Neuronal stem cell (in vitro differentiated cells): ENCODE measurements at places on chromosomes 5 and 9.

- no peak for DNase-seq
These were observed 277 bp downstream of the EIF4E1B start for GRCh38 chr5:176630681-176631222.

DNA sequence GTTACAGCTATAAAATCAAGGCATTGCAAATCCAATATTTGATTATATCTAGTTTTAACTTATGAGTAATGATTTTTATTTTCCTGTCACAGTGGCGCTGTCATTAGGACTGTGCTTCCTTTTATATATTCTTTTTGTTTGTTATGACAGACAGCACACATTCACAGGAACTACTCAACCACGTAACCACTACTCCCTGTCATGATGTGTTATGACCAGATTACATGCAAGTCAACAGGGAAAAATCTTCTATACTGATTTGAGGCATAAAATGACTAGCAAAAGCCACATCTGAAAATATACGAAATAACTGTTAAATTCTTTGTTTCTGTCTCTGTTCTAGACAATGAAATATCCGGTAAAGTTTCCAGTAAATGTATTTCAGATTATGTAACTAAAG lies 25.4 kb downstream of the SREK1 start:
- DNase-seq = no peak

- DNase-seq = no peak
These were observed 21.1 kb upstream of the ARAP3 start for GRCh38 chr5:141703133-141703561.

DNA sequence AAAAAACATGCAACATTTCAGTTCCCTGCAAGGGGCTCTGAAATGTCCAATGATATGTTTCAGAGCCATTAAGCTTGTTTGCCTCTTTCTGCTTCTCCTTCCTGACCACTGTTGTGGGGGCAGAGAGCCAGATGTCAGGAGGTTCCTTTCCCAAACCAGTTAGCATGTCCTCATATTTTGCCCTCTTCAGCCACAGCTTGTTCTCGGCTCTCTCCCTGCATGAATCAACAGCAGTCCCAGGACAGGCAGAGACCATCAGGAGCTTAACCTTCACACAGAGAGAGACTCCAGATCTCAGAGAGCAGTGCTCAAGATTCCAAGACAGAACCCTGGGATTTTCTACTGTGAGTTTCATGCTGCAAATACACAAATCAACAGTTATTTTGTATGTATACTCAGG lies 218.5 kb downstream of the COMMD10 start:
- DNase-seq = no peak

DNA sequence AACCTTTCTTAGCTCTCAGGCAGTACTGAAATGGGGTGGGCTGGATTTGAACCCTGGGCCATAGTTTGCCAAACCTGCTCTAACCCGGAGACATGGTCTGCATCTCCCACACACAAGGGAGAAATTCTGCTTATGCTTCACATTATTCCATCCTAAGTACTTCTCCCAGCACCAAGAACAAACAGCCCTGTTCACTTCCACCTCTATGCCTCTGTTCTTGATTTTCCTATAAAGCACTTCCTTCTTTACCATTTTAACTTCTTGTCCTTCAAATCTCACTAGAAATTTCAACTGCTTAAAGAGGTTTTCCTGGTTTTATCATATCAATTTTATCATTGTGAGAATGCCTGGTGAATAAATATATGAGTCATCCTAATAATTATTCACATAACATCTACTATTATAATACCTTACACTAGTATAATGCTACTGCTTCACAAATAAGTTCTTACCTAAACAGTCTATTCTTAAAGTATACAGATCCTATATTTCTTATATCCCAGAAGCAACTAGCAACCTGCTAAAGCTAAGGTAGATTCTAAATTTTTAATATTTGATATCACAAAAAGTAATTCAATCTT lies 12.7 kb downstream of the FEM1C start:
- no peak for DNase-seq

DNA sequence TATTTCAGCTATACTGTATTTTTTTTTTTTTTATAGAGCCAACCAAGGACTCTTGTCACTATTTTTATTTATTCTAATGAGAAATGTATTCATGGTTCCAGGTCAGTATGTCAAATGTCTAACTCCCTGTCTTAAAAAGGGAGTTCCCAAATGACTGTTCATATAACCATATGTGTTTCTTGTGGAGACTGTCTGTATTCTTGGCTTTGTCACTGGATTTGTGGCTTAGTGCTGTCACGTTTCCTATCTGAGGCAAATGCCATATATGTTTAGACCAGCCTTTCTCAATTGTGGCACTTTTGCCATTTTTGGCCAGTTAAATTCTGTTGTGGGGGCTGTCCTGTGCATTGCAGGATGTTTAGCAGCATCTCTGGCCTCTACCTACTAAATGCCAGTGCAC lies 3.1 kb downstream of the GCNT1 start:
- no peak for DNase-seq

GRCh38 chr9:6944896-6945295 lies 187.1 kb downstream of the KDM4C start:
- no peak for DNase-seq

DNA sequence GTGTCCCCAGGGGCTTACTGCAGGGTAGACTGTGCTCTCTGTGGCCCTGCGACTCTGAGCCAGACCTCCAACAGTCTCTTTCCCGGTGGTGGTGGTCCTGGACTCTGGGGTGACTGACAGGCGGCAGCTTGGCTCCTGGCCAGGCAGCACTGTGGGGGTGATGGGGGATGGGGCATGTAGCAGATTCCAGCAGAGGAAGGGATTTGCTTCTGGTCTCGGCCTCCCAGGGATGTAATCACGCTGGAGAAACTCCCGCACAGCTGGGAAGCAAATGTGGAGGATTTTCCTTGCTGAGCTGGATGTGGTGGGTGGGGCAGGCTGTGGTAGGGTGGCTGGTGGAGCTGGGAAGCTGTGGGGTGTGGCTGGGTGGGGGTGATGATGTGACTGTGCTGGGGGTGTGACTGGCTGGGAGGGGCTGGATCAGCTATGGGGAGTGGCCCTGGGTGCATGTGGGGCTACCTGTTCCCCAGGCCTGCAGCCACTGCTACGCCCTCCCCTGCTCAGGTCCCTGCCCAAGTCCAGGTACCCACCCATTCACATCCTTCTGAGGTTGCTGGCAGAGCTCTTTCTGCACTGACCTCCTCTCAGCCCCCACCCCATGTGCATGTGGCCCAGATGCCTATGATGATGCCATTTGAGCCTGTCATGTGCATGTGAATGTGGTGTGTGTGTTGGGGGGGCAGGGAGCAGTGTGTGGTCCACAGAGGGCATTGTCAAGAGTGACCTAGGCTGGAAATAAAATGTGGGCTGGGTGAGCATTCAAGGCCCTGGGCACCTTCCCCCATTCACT lies 3.8 kb downstream of the NDST1 start:
- DNase-seq = no peak

- DNase-seq = no peak
These were observed 365.0 kb downstream of the TMEM232 start for GRCh38 chr5:110361471-110361870.

- DNase-seq = peak; percentile 77
These were observed at the start of gene CFAP90 for GRCh38 chr5:7850395-7851239. Gene CFAP90 (minus strand): TSS chr5:7851133. CDS start chr5:7851021, 112 bp downstream.

DNA sequence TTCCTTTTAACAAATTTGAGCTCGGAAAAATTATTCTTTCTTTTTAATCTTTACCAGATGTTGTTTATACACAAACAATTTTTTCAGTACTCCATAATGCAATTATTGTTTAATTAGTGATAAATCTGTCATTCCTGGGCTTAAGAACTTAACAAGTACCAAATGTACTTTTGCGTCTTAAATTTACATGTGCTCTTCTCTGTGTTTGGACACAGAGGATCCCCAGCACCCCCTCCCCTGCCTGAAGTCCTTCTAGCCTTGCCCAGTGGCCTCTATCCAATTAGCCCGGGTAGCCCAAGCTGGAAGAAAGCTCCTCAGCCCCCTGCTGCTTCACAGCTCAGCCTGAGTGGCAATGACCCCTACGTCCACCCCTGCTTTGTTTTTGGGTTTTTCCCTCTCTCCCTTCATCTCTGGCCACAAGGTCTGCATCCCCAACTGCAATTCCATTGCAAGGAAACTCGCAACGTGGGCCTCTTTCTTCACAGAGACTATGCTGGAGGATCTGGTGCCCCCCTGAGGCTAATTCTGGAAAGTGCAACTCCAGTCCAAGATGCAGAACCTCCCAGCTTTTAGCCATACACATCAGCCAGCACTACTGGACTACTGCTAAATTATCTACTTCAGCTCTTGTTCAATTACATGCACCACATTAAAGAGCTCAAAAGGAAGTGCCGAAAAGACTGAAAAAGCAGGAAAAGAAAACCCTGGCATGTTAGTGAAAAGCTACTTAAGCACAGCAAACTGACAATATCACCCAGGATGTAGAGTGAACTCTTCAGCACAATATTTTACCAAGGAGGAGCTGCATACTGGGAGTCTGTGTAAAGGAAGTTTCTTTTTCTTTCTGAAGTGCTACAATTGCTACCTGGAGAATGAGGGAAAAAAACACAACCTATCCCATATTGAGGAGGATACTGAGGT lies 186.2 kb downstream of the FANCC start:
- peak; percentile 63 for DNase-seq

DNA sequence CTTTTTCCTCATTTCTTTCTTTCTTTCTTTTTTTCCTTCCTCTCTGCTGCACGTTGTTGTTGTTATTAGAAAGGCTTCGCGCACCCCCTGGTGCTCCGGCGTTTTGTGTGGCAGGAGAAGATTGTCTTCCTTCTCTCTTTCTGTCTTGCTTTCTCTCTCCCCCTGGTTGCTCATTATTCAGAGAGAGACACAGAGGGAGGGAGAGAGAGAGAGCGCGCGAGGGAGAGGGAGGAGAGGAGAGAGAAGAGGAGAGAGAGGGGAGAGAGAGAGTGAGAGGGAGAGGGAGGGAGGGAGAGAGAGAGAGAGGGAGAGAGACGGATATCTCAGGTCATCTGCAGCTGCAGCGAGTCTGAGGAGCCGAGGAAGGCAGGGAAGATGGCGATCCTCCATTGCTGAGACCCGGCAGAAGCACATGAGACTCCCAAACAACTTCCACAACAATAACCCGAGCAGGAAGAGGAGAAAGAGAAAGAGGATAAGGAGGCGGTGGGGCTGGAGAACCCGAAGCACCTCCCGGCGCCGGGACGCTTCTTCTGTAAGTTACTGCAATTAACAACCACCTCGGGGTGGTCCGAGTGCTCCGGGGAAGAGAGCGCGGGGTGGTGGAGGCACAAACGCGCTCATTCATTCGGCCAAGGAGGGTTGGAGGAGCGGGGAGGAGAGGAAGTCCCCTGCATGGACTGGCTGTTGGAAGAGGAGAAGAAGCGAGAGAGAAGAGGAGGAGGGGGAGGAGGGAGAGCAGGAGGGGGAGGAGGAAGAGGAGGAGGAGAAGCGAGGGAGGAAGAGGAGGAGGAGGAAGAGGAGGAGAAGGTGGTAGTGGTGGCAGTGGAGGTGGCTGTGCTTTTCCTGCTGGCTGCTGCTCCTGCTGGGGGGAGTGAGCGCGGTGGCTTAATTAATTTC lies at the start of gene ZNF462:
Gene ZNF462, plus strand, starts transcription at position 346 of the 900 bp plus-strand sequence. CDS start 60,218 bp downstream, outside the sequence.
- DNase-seq = peak; percentile 47

GRCh38 chr9:16434526-16434925 lies 435.9 kb downstream of the BNC2 start:
- no peak for DNase-seq

- DNase-seq = peak; percentile 29
These were observed 2.2 kb downstream of the NR2F1 start for GRCh38 chr5:93585041-93585766.

DNA sequence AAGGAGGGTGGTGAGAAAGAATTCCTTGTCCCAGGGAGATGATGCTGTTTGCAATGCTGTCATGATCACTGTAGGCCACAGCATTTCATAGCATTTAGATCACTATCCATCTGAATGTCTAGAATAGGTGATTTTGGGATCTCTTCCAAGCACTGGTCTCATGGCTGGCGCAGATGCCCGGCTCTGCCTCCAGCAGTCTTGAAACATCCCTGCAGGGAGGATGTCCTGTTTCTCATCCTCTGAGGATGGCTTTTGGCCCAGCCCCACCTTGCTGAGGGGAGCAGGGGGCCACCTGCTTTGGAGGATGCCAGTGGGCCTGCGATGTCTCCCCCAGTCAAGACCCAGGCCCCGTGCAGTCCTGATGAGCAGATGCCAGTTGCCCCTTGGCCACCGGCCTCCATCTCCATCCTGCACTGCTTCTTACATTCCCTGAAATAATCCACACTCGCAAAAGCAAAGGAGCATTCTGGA lies 63.5 kb upstream of the GARNL3 start:
- no peak for DNase-seq

DNA sequence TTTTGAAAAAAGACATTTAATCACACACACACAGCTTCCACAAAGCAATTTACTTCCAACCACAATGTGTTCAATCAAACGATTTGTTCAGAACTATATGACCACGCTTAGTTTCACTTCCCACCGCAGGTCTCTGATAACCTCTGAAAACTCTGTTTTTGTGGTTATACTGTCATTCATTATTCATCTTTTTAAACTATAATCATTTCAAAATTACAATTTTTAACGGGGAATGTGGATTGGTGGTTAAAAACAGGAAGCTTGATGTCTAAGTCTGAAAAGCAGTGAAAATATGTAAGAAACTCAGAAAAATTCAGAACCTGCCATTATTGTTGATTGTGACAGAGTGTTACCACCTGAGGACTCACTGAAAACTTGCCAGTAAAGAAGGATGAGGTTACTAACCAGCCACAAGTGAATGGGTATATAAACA lies 12.7 kb upstream of the TMEM174 start:
- no peak for DNase-seq

DNA sequence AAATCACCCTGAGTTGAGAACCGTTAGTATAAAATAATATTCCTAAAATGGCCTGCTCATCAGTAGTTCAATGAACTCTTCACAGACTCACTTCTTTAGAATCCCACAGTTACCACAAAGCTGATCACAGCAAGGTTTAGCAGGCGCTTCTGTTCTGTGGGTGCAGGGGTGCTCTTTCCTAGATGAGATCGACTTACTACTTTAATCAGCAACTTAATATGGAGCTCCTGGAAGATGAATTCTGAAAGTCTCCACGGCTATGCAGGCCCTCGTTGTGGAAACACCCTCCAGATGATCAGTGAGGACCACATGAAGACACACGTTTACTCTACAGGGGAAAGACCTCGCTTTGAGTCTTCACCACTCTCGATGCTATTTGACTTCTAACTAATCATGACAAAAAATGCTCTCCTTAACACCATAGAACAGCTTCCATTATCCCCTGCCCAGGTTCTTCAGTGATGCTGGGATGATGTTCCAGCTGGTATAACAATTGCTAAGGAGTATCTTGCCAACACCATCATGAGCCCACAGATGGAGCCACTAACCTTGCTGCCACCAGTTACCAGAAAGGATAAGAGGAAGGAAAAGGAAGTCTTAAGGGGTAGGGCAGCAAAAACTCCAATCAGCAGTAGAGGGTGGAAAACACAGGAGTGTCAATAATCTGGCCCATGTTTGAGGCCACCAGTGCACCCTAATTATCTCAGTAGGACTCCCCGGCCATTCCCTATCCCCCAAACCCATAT lies 17.9 kb upstream of the GPX8 start:
- DNase-seq = no peak

- no peak for DNase-seq
These were observed 15.4 kb upstream of the AK3 start for GRCh38 chr9:4756420-4756819.

DNA sequence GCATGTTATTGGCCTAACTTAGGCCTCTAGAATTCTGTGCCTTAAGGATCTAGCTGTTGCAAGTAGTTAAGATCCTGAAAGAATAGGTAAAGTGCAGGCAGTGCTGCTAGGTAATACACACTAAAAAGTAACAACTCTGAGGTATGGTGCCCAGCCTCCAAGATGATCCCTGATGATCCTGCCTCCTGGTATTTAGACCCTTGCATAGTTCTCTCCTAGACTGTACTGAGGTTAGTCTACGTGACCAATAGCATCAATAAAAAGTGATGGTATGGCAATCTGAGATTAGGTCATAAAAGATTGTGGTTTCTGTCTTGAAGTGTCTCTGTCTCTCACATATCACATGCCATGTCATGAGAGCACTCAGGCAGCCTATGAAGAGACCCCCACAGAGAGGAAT lies 9.2 kb downstream of the TSTD2 start:
- no peak for DNase-seq
